Thyroid gland (tissue), 4 donors: ENCODE measurements at places on chromosomes 6 and 20. TPM values are rescaled to one million over a fixed set of nuclear protein-coding genes. Genes with fewer than 3 reads are reported as not detected.

- no peaks in the 10 kb centered on the region for H3K27me3 ChIP-seq
- no peak overlapping the region for H3K4me3 ChIP-seq
- no peaks in the 10 kb centered on the region for H3K4me1 ChIP-seq
- no peaks in the 10 kb centered on the region for H3K36me3 ChIP-seq
- DNase-seq: no peak
- no peak overlapping the region for H3K27ac ChIP-seq
Measured at GRCh38 chr6:160999516-160999915, 7.9 kb downstream of the MAP3K4 start.

DNA sequence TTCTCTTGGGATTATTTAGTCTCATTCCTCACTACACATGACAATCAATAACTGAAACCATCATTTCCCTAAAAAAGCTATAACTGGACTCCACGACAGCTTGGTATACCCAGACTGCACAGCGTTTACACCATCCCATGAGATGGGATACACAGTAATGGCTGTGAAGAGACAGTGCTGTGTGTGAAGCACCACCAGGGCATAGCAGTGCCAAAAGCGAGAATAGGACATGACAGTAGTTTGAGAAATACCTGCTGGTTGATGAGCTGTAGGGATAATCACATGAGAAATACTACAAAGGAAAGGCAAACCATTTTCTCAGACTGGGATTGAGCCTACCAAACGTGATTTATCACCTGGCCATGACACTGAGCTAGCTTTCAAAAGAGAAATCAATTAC, 22.4 kb upstream of the LYRM2 start:
- no peak overlapping the region for H3K27ac ChIP-seq
- no peak overlapping the region for H3K4me3 ChIP-seq
- H3K36me3 ChIP-seq: peaks cover 53% of the 10 kb centered on the region
- H3K27me3 ChIP-seq: no peaks in the 10 kb centered on the region

- peak overlapping the region; percentile 93 for H3K27ac ChIP-seq
- H3K36me3 ChIP-seq: no peaks in the 10 kb centered on the region
- H3K27me3 ChIP-seq: no peaks in the 10 kb centered on the region
- peak; percentile 75 for DNase-seq
- H3K4me3 ChIP-seq: no peak overlapping the region
Measured at GRCh38 chr20:32819992-32820697, 391 bp downstream of the MAPRE1 start.

- no peak overlapping the region for H3K27ac ChIP-seq
- no peaks in the 10 kb centered on the region for H3K36me3 ChIP-seq
Measured at GRCh38 chr6:5285081-5285480, 23.8 kb downstream of the FARS2 start.

DNA sequence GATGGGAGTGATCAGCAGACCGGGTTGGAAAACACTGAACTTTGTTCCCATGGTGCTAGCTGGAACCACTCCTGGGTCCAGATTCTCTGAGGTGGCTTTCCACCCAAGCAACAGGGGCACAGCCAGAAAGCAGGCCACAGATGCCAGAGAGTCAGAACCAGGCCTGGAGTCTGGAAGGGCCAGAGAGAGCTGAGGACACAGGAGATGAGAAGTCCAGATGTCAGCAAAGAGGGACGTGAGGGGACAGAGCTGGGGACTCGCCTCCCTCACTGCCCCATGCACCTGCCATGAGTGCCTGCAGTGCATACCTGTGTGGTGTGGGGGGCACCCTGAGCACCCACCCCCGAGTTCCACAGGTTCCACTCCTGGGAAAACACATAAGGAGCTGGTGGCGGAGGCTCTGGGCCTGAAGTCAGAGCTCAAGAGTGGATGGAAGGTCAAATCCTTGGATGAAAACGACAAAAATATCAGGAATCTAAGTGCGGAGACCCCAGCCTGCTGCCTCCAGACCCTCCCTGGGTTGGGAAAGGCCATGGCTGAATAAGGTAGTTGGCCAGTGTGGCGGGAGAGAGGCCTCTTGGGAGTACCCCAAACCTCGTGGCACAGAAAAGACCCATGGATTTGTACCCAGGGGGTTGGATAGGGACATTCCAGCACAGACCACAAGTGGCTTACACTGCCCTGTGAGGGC, 224.2 kb downstream of the SYNDIG1 start:
- no peak overlapping the region for H3K4me3 ChIP-seq
- H3K4me1 ChIP-seq: peaks cover 13% of the 10 kb centered on the region
- no peaks in the 10 kb centered on the region for H3K27me3 ChIP-seq
- H3K36me3 ChIP-seq: no peaks in the 10 kb centered on the region
- no peak overlapping the region for H3K27ac ChIP-seq
- no peak for DNase-seq

The WFDC5 gene
- not detected for total RNA-seq

GRCh38 chr20:51591871-51592270, 49.4 kb upstream of the NFATC2 start:
- H3K4me3 ChIP-seq: no peak overlapping the region
- H3K4me1 ChIP-seq: no peaks in the 10 kb centered on the region
- DNase-seq: no peak
- H3K27ac ChIP-seq: no peak overlapping the region
- no peaks in the 10 kb centered on the region for H3K36me3 ChIP-seq

The MYO6 gene
- total RNA-seq: 45.3 TPM

The VSX1 gene
- total RNA-seq: not detected

DNA sequence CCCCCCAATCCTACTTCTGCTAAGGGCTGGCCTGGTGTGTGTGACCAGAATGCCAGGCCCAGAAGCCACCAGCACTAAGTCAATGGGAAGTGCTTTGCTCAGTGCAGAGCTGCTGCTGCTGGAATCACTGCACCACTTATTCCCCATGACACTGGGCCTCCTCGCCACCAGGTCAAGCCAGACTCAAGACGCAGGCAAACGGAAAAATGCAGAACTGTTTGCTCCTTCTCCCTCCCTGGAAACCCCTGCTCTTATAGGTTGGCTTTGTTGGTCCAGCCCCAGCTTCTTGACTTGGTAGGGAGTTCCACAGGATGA, 121.9 kb downstream of the PHACTR3 start:
- no peak for DNase-seq
- H3K27me3 ChIP-seq: no peaks in the 10 kb centered on the region
- H3K36me3 ChIP-seq: no peaks in the 10 kb centered on the region
- no peak overlapping the region for H3K4me3 ChIP-seq
- no peak overlapping the region for H3K27ac ChIP-seq

The CCM2L gene
- 16.0 TPM for total RNA-seq

DNA sequence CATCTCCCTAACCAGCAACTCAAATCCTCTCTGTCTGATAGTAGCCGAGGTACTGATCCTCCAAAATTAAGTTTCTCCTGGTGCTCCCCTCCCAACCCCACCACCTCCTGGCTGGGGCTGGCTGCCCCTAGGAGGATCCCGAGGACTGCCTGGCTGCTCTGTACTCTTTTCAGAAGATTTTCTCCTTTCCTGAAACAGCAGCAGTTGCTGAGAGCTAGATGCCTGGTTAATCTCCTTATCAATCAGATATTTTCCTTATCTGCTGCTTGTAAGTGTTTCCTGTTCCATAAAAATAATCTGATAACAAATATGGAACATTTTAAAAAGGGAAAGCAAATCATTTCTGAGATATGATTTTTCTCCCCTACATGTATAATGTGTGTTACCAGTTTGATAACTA, 52.8 kb downstream of the ZMYND8 start:
- H3K27ac ChIP-seq: peak overlapping the region; percentile 70
- no peaks in the 10 kb centered on the region for H3K36me3 ChIP-seq
- no peak overlapping the region for H3K4me3 ChIP-seq
- peaks cover 26% of the 10 kb centered on the region for H3K4me1 ChIP-seq

The ERVFRD-1 gene
- not detected for total RNA-seq

GRCh38 chr6:100335991-100336390, 128.7 kb downstream of the SIM1 start:
- H3K4me1 ChIP-seq: no peaks in the 10 kb centered on the region
- H3K4me3 ChIP-seq: no peak overlapping the region
- H3K36me3 ChIP-seq: no peaks in the 10 kb centered on the region

The DNAH8 gene
- 0.13 TPM for total RNA-seq

GRCh38 chr6:113011801-113012200, 664.7 kb downstream of the RFPL4B start:
- DNase-seq: no peak
- no peaks in the 10 kb centered on the region for H3K27me3 ChIP-seq
- H3K36me3 ChIP-seq: no peaks in the 10 kb centered on the region
- H3K27ac ChIP-seq: no peak overlapping the region

The FGD2 gene
- 21.5 TPM for total RNA-seq

DNA sequence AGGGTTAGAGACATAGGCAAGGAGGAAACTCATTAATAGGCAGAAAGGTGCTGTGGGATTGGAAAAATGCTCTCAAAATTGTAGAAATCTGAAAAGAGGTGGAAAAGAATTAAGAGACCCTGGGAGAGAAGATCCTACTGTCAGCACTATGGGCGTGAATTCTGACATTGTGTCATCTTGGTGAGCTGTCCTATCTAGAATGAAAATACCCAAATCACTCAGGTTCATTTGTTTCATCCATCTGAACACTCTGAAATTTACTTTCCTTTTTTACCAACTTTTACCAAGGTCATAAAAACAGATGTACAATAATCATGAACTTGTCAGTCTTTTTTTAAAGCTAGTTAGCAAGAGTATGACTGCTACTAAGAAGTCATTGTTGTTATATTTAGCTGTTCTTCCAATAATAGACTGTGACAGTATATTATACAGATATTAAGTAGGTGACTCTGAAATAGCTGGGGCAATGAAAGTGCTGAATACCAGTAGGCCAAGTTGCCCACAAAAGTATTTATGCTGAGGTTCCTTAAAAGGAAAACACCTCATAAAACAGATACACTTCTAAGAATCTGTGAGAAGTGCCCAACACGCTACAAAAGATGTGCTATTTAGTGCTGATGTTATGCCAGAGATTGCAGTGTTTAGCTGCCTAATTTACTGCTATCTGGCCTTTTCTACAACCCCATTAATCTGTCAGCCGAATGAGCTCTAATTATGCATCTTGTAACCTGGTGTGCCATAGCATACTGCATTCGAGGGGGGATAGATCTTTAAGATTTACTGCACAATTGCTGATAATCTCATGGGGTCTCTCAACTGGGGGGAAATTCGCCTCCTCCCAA, 217.5 kb upstream of the SUPT3H start:
- no peak overlapping the region for H3K4me3 ChIP-seq
- H3K36me3 ChIP-seq: no peaks in the 10 kb centered on the region
- no peaks in the 10 kb centered on the region for H3K4me1 ChIP-seq
- H3K27ac ChIP-seq: no peak overlapping the region
- no peak for DNase-seq

- no peak overlapping the region for H3K4me3 ChIP-seq
- H3K36me3 ChIP-seq: no peaks in the 10 kb centered on the region
- peak overlapping the region; percentile 75 for H3K27ac ChIP-seq
- DNase-seq: peak; percentile 50
Measured at GRCh38 chr20:5077761-5078387, 41.9 kb downstream of the PCNA start.

GRCh38 chr6:159112714-159113113, 56.5 kb upstream of the FNDC1 start:
- no peaks in the 10 kb centered on the region for H3K4me1 ChIP-seq
- H3K27me3 ChIP-seq: no peaks in the 10 kb centered on the region
- H3K27ac ChIP-seq: no peak overlapping the region
- H3K4me3 ChIP-seq: no peak overlapping the region
- no peaks in the 10 kb centered on the region for H3K36me3 ChIP-seq

DNA sequence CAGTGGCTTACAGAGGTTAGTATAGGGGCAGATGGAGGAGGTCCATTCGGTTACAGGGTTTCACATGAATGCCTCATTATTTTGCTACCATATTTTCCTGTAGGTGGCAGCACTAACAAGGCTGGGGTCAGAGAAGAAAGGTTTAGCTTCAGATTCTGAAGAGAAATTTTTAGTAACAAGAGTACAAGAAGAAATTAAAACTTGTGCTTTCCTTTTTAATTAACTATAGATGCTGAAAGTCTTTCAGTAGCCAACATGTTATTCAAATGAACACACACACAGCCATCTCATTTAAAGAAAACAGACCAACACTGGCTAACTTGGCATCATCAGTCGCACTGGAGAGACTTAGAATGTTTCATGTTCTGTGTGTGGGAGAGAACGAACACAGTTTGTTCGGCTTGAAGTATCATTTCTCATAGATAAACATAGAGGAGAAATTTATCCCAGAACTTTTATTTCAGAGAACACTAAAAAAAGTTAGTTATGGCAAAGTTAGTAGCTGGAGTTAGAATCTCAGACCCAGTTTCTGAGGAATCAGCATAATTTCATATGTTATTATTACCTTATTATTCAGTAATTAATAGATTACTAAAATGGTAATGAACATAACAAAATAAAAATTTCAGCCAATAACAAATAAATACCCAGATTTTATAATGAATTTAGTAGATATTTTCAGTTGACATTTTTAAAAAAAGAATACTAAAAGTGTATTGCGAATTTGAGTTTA, 314.0 kb upstream of the RSPO3 start:
- H3K27ac ChIP-seq: no peak overlapping the region
- DNase-seq: peak; percentile 4
- no peaks in the 10 kb centered on the region for H3K36me3 ChIP-seq
- no peak overlapping the region for H3K4me3 ChIP-seq

DNA sequence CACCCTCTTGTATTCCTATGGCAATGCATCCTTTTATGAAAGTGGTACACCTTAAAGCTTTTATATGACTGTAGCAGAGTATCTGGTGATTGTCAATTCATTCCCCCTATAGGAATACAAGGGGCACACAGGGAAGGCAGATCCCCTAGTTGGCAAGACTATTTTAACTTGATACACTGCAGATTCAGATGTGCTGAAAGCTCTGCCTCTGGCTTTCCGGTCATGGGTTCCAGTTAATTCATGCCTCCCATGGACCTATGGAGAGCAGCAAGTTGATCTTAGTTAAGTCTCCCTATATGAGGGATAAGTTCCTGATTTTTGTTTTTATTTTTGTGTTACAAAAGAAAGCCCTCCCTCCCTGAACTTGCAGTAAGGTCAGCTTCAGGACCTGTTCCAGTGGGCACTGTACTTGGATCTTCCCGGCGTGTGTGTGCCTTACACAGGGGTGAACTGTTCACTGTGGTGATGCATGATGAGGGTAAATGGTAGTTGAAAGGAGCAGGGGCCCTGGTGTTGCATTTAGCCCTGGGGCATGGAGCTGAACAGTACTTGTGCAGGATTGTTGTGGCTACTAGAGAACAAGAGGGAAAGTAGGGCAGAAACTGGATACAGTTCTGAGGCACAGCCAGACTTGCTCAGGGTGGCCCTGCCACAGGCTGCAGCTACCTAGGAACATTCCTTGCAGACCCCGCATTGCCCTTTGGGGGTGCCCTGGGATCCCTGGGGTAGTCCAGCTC, 292.1 kb downstream of the ESR1 start:
- peak overlapping the region; percentile 1 for H3K27ac ChIP-seq
- no peaks in the 10 kb centered on the region for H3K27me3 ChIP-seq
- H3K4me1 ChIP-seq: no peaks in the 10 kb centered on the region

GRCh38 chr6:110345025-110345424, 13.1 kb downstream of the METTL24 start:
- H3K27ac ChIP-seq: no peak overlapping the region
- no peak for DNase-seq
- H3K4me1 ChIP-seq: no peaks in the 10 kb centered on the region
- no peaks in the 10 kb centered on the region for H3K27me3 ChIP-seq
- H3K4me3 ChIP-seq: no peak overlapping the region
- H3K36me3 ChIP-seq: no peaks in the 10 kb centered on the region

- H3K36me3 ChIP-seq: no peaks in the 10 kb centered on the region
- peak within 1 kb of the TSS; percentile 53 for H3K4me3 ChIP-seq
- H3K27ac ChIP-seq: no peak within 1 kb of the TSS
- peak; percentile 19 for DNase-seq
- H3K27me3 ChIP-seq: no peaks in the 10 kb centered on the region
- no peaks in the 10 kb centered on the region for H3K4me1 ChIP-seq
Measured at GRCh38 chr6:154995254-154996015, at the start of gene TIAM2. TSS of gene TIAM2 (plus strand) at chr6:154995315. CDS start at chr6:155129224, 133,909 bp downstream.
